Kidney (tissue), 22 donors: ENCODE measurements at places on chromosomes 3 and 15. TPM values are rescaled to one million over a fixed set of nuclear protein-coding genes. Genes with fewer than 3 reads are reported as not detected.

DNA sequence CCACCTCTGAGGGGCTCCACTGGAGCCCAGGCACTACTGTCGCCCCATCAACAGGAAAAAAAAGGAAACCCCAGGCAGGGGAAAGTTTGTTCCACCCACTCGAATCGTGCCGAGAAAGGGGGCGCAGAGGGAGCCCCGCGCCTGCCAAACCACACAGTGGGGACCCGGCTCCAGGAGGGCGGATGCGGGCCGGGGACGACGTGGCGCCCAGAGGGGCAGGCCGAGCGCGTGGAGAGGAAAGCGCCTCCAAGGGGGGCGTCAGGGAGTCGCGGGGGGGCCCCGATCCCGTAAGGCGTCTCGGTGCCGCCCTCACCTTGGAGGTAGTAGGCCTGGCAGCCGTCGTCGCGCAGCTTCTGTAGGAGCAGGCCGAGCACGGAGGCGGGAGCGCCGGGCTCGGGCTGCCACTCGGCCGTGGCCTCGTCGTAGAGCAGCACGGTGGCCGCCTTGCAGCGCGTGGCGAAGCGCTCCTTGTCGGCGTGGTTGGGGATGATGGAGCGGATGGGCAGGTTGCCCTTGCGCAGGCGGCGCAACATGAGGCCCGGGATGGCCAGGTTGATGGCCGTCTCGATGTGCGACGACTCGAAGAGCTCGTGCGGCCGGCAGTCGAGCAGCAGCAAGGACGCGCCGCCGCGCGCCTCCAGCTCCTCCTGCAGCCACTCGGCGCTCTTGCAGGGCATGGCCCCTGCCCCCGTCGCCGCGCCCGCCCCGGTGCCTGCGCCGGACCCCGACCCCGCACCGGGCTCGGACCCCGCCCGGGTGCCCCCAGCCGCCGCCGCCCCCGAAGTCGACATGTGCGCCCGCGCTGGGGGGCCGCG, 627 bp downstream of the DUSP7 start:
- H3K27ac ChIP-seq, result peak overlapping the region; percentile 71
- DNase-seq, result peak; percentile 49
- H3K36me3 ChIP-seq, result peaks cover 8% of the 10 kb centered on the region
- H3K27me3 ChIP-seq, result no peaks in the 10 kb centered on the region

DNA sequence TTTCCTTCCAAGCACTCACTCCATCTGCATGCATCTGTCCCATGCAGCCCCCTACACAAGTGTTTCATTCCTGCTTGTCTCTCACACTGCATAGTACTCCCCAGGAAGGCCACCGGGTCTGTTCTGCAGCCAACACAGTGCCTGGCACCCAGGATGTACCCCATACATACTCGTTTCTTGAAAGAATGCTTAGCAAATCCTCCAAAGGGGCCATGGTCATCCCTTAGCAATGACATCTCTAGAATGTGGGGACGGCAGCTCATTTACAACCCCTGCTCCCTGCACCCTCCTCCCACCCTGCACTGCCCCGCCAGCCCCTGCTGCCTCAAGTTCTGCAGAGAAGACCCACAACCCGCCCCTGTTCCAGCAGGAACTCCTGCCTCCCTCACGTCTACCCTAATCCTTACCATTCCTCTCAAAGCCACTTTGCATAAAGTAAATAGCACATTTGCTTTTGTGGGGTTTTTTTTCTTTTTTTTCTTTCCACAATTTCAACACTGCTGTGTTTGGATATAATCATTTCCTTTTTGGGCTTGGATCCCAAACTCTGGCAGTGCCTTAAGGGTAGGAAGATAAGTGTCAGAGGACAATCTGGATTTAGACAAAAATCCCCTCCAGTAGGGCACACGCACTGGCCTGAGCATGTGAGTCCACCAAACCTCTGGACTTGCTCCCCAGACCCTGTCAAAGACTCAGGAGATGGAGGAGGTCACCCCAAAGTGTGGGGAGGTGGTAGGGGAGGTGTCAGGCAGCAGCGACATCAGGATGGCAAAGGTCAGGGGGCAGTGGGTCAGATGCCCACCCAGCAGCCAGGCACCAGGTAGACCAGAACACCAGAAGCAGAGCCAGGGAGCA, 68.4 kb downstream of the MEGF11 start:
- no peaks in the 10 kb centered on the region for H3K4me1 ChIP-seq
- no peaks in the 10 kb centered on the region for H3K36me3 ChIP-seq
- H3K27ac ChIP-seq, result no peak overlapping the region
- H3K27me3 ChIP-seq, result no peaks in the 10 kb centered on the region

GRCh38 chr15:62989366-62990055, 53.0 kb upstream of the TPM1 start:
- DNase-seq, result no peak
- no peaks in the 10 kb centered on the region for H3K27me3 ChIP-seq
- no peak overlapping the region for H3K4me3 ChIP-seq

DNA sequence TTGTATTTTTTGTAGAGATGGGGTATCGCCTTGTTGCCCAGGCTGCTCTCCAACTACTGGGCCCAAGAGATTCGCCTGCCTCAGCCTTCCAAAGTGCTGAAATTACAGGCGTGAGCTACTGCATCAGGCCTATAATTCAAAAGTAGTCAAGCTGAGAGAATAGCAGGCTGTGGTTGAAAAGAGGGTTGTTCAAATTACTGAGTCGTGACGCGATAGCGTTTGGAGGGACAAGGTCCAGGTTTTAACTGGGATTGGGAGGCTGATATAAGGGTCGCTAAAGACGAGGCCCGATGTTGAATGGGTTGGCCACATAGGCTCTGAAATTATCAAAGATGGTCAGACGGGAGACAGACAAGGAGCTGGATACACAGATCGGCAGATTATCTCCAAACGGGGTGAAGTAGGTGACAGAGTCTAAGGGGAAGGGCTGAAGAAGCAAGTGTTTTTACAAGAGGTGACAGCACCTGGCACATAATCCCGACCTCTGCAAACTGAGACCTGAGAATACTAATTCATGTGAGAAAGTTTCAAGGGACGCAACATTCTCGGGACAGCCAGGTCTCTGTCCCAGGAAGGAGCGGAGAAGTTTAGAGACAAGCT, 759 bp upstream of the ARID3B start:
- H3K4me3 ChIP-seq, result peak overlapping the region; percentile 99
- H3K27ac ChIP-seq, result no peak overlapping the region

DNA sequence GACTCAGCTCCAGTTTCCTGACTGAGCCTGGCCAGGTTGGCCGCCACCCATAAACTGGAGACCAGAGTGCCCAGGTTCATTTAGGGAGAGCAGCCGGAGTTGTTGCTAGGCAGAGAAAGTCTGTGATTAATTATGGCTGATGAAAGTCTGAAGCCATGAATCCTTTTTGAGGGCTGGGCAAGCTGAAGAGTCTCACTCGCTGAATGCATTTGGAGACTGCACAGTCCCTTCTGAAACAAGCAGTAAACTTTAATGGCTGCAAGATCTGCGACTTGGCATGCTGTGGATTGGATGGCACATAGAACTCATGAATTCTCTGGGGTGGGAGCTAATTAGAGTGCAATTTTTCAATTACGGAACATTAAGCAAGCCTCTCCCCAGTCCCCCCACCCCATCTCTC, 282.1 kb downstream of the RPLP1 start:
- DNase-seq, result peak; percentile 24
- H3K4me3 ChIP-seq, result no peak overlapping the region
- H3K27ac ChIP-seq, result no peak overlapping the region

DNA sequence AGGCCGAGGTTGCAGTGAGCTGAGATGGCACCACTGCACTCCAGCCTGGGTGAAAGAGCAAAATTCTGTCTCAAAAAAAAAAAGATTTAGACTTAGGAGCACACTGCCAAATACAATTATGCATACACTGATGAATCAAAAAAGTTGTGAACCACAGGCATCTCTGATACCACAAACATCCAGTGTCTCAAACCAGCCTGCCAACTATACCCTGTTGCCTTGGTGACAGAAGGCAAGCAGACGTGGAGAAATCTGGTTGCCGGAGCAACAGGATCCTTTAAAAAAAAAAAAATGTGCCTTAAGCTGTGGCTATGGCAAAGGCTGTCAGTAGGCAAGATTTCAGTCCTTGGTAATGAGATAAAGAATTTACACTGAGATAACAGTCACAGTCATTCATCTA, 202.3 kb downstream of the NEK10 start:
- H3K27me3 ChIP-seq, result no peaks in the 10 kb centered on the region
- H3K4me3 ChIP-seq, result no peak overlapping the region
- no peak overlapping the region for H3K27ac ChIP-seq
- no peak for DNase-seq
- H3K4me1 ChIP-seq, result no peaks in the 10 kb centered on the region

The TMEM45A gene
- total RNA-seq, result 3.4 TPM

The CPN2 gene
- 0.72 TPM for total RNA-seq

The SLCO2A1 gene
- 169 TPM for total RNA-seq

The ZBTB47 gene
- 26.6 TPM for total RNA-seq

The CD200 gene
- total RNA-seq, result 16.8 TPM
